ENCODE measurements at places on chromosomes 16 and 17.

DNA sequence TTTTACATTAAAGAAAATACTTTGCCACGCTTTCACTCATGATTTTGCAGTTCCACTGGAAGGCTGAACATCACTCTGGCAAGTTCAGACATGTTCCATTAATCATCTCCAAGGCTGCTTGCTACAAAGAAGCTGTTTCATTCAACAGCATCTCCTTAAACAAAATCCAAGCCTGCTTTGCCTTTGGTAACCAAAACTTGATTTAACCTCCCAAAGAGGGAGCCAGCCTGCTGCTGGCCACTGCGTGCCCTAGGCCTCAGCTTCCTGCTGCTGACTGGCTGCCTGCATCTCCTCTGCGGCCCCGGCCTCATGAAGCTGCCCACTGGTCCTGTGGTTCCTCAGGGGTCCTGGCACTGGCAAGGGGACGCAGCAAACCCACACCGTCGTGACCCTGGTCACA, 31.8 kb downstream of the ANKRD11 start:
- no peak for DNase-seq

- no peak for DNase-seq
Measured at GRCh38 chr16:84312783-84313382, 18.2 kb downstream of the WFDC1 start.

DNA sequence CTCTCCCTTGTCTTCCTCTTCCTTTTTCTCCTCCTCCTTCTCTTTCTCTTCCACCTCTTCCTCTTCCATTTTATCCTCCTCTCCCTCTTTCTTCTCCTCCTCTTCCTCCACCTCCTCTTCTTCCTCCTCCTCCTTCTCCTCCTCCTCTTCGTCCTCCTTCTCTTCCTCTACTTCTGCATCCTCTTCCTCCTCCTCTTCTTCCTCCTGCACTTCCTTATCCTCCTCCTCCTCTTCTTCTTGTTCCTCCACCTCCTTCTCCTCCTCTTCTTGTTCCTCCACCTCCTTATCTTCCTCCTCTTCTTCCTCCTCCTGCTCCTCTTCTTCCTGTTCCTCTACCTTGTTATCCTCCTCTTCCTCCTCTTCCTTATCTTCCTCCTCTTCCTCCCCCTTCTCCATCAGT, 28.8 kb upstream of the GPR139 start:
- DNase-seq = no peak

GRCh38 chr17:48441231-48441711, 11.3 kb upstream of the SKAP1 start:
- DNase-seq = no peak

- no peak for DNase-seq
Measured at GRCh38 chr17:16135461-16135860, 79.9 kb downstream of the NCOR1 start.

GRCh38 chr17:4365628-4366326, 698 bp downstream of the UBE2G1 start:
- no peak for DNase-seq

GRCh38 chr16:17380613-17381012, 90.1 kb downstream of the XYLT1 start:
- DNase-seq = no peak

DNA sequence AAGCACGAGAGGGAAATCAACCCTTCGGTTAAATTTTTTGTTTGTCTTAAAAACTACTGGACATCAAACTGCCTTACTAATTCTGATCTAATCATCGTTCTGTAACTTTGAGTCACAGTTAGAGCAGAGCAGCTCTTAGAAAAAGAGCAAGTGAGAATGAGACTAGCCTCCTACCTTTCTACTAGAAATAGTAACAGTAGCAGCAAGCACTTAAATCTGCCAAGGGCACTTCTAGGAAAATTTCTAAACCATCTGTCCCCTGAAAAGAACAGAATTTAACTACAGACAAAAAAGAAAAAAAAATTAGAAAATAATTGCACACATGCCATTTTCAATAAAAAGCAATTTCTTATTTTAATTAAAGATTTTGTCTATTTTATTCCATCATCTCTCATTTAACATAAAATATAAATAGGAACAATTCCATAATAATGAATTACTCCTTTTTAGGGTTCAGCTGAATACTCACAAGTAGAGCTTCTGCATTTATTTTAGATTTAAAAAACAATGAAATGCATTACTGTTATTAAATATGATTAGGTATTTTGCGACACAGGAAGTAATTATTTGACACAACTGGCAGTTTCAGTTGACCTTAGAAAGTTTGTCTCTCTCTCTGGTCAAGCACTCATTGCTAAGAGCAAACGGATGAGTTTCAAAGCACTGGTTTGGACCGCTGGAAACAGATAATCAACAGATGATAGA, 250.8 kb upstream of the SOX9 start:
- DNase-seq = no peak

- no peak for DNase-seq
Measured at GRCh38 chr17:30520436-30520835, 43.2 kb downstream of the GOSR1 start.

DNA sequence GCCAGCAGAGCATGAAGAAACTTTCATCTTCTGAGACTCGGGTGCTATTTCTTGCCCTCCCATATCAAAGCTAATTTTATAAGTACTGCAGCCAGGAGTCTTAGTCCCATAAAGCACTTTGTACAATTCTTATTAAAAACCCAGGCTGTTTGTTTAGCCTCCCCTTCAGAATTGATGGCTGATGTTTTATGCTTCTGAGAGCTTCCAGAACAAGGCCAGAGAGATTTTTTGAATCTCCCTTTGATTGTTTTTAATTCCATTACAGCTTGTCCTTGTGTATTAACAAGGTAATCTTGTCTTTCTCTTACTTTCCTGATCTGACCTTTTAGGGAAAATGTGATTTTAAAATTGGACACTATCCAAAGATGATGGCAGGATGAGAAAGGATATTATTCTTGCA, 16.3 kb downstream of the COQ7 start:
- no peak for DNase-seq

- no peak for DNase-seq
Measured at GRCh38 chr16:86706726-86707125, 128.4 kb downstream of the FOXL1 start.

DNA sequence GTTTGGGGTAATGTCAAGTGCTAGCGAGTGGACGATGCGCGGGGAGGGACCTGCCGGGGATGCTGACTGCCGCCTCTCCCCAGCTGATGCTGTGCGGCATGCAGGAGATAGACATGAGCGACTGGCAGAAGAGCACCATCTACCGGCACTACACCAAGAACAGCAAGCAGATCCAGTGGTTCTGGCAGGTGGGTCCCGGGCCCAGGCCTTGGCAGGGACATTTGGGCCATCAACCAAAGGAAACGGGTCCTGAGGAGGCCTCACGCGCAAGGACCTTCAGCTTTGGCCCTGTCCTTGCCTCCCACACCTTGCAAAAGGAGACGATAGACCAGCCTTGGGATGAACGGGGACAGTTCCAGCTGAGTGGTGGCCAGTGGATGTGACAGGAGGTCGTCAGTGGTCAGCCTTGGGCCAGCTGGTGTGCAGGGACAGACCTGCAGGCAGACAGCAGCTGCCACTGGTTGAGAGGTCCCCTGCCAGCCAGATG, 13.6 kb upstream of the CLEC18A start:
- peak; percentile 86 for DNase-seq

- DNase-seq = no peak
Measured at GRCh38 chr17:44757045-44757917, 1.5 kb upstream of the ADAM11 start.

DNA sequence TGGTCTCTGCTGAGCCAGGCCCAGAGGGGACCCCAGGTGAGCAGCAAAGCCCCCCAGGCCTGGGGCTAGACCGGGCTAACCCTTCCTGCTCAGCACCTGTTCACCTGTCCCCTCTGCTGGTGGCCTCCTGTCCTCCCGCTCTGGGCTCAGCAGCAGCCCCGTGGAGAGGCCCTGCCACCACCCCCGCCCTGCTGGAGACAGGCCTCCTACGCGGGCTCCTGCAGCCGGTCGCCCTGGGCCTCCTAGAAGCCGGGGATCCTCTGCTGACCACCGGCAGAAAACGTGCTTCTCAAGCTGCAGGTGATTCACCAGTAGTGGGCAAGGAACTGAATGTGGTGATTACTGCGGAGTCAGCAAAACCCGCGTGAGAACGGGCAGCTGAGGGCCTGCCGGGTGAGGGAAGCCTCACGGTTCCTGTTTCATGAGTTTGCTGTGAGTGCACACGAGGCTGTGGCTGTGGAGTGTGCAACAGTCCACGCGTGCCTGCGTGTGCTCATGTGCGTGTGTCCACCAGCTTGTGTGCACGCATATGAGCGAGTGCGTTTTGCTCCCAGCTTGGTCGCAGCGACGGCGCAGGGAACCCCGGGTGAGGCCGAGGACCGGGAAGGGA, 792 bp downstream of the SECTM1 start:
- no peak for DNase-seq

GRCh38 chr16:84544031-84544773, 39.7 kb upstream of the MEAK7 start:
- DNase-seq = no peak

GRCh38 chr16:55678161-55678821, 22.5 kb downstream of the SLC6A2 start:
- DNase-seq = peak; percentile 36

- DNase-seq = no peak
Measured at GRCh38 chr17:75205793-75206163, 299 bp downstream of the NUP85 start.

- no peak for DNase-seq
Measured at GRCh38 chr16:78298986-78299385, 199.5 kb downstream of the WWOX start.

GRCh38 chr16:48541108-48541786, 68.7 kb downstream of the N4BP1 start:
- no peak for DNase-seq

DNA sequence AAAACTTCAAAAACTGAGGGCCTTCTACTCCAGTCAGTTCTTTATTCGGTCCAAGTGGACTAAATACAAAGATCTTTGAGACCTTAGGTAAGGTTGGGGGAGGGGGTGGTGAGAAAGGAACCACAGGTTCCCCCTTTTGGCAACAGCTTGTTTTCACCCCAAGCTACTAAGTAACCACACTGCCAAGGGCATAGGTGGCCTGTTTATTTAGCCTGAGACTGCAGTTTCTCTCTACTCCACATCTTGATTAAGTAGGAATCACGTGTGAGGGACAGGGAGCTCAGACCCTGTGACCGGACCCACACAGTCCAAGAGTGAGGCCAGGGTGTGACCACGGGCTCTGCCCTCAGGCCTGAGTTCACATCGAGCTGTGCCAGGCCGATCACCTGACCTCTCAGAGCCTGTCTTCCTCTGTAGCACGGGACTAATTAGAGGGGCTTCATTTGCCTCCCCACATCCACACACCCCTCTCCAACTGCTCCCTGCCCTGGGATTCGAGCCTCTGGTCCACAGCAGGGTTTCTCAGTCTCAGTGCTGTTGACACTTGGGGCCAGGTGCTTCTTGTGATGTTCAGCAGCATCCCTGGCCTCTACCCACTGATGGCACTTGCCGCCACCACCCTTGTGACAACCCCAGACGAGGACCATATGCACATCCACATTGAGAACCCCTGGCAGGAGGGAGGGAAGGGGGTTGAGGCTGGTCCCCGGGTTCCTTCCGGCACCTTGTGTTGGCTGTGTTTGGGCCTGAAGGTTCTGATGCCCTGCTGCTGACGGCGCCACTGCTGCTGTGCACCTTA, 17.8 kb downstream of the ST6GALNAC2 start:
- DNase-seq = peak; percentile 29

DNA sequence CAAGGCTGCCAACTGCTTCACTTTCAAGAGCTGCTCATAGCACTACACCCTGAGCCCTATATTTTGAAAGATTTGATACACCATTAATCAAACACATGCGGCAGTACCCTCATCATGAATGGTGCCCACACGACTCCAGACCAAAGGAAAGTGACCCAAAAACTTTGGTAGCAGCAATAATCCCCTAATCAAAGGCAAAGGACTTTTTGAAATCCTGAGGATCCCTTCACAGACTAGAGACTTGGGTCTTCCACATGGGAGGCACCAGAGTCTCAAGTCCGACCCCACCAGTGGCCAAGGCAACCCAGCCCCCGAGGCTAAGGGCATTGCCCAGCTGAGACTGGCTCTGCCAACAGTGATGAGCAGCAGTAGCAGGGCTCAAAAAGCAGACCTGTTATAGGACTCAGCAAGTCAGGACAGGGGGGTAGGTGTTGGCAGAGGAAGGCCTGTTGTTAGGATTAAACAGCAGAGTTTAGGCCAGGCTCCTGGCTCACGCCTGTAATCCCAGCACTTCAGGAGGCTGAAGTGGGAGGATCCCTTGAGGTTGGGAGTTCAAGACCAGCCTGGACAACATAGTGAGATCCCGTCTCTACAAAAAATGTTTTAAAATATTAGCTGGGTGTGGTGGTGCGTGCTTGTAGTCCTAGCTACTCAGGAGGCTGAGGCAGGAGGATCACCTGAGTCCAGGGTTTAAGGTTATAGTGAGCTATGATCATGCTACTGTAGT, 3.2 kb downstream of the TRIM25 start:
- DNase-seq = no peak

DNA sequence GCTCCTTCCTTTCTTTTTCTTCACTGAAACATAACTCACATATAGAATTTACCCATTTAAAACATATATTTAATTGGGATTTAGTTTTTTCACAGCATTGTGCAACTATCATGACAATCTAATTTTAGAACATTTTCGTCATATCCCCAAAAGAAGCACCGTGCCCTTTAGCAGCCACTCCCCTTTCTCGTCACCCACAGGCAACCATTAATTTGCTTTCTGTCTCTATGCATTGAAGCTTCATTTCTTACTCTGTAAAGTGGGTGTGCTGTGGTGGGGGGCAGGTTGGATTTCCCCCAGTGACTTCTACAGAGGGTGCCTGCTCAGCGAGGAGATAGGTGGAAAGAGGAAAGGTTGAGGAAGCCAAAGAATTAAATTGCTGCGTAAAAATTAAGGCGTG, 35.8 kb downstream of the MRC2 start:
- no peak for DNase-seq

GRCh38 chr16:65657556-65657955, 535.7 kb upstream of the CDH11 start:
- no peak for DNase-seq

GRCh38 chr17:68701046-68701445, 99.9 kb upstream of the FAM20A start:
- DNase-seq = no peak

DNA sequence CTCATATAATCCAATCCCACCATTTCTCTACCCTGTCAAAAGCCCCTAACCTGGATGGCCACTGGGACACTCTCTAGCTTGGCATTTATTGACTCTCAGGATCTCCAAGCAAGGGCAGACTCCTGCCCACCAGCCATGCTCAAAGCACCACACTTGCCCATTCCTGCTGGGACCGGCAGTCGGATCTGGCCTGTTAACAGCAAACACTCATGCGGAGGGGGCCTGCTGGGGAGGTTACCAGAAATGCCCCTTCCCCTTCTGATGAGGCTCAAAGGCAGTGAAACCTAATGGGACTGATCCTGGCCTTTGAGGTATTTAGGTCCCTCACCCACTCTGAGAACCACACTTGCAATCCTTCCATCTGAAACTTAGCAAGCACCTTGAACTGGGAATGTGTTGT, 6.5 kb upstream of the CCL1 start:
- no peak for DNase-seq

DNA sequence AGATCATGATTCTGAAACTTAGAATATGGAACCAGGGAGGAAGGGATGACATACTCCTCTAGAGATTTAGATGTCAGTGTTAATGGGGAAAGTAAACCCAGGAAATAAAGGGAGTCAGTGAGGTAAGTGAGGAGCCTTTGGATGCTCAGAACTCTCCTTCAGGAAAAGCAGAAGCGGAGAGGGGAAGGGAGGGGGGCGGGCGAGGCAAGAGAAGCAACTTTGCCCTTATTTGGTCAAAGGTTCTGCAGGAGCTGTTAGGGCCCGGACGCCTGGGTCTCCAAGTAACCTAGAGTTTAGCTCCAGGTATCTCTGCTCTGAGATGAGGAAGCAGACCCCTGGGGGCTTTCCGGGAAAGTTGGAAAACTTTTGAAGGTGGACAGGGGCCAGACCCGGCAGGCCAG, 1.3 kb downstream of the PFN1 start:
- DNase-seq = no peak
